ENCODE measurements at places on chromosomes 2 and 18.

- no peak for DNase-seq
These were observed 49.3 kb downstream of the COL6A3 start for GRCh38 chr2:237364655-237365054.

DNA sequence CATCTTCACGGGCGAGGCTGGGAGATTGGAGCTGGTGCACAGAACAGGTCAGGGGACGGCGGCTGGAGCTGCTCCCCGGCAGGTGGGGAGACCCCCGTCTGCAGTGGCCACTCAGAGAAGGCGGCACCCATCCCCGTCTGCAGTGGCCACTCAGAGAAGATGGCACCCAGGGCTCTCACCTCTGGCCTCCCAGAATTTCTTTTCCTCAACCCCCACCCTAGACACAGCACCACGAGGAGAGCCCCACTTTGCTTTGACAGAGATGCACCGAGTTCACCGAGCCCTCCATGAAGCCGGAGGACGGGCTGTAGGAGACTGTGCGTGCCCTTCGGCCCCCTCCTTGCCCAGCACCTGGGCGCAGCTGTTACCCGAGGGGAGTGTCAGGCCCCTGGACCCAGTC, 201.6 kb upstream of the SALL3 start:
- DNase-seq, result no peak

DNA sequence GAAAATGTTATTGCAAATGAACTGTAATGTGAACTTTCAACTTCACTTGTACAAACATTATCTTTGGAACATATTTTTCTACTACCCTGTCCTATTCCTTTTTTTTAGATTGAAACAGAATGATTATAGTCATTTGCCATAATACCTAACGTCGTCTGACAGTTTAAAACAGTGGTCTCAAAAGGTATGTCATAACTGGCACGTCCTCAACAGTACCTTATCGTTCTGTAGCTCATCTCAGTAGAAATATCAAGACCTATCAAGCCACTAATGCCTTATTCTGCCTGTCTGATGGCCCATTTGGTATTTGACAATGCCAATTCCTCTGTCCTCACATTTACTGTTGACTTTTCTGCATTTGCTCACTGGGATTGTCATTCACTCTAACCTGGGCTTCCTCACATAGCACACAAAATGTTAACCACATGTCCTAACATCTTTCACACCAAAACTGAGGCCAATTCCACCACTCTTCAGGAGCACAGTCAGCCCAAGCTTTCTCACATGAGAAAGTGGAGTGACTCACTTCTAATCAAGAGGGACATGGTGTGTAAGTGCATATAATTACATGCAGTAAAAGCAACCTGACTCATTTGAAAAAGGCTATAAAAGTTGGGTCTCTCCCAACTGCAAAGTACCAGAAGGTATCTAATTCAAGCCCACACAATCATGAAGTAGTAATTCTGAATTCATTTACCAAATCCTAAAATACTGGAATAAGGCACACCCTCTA, 34.8 kb downstream of the DNER start:
- no peak for DNase-seq

DNA sequence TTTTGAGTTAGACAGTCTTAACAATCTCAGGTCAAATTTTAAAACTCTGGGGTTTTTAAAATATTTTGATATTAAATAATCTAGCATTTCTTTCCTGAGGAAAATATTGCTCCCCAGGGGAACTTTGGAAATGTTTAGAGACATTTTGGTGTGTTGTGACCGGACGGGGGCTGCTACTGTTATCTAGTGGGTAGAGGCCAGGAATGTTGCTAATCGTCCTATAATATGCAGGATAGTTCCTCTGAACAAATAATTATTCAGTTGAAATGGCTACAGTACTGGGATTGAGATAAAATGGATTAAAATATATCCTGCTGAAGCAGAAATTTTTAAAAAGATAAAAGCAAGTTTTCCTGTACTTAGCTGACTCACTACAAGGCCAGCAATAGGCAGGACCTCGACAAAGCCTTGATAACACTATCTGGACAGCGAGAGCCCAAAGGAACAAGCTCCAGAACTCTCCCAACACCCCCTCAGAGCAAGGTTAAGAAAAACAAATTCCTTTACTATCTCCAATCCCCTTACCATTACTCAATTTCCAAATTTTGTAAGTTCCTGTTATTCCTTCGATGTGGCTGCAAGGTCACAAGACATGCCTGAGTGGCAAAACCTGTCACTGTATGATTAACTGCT, 1407.4 kb downstream of the SUCLG1 start:
- DNase-seq, result no peak

- no peak for DNase-seq
These were observed 22.8 kb upstream of the APCDD1 start for GRCh38 chr18:10431680-10432079.

- no peak for DNase-seq
These were observed 271.8 kb downstream of the PID1 start for GRCh38 chr2:228999326-228999725.

GRCh38 chr2:105641389-105641811, 103.3 kb upstream of the NCK2 start:
- DNase-seq, result no peak

GRCh38 chr2:190318931-190319554, 583 bp downstream of the HIBCH start:
- no peak for DNase-seq

- DNase-seq, result no peak
These were observed 475.8 kb downstream of the ZNF804A start for GRCh38 chr2:185074156-185074555.

DNA sequence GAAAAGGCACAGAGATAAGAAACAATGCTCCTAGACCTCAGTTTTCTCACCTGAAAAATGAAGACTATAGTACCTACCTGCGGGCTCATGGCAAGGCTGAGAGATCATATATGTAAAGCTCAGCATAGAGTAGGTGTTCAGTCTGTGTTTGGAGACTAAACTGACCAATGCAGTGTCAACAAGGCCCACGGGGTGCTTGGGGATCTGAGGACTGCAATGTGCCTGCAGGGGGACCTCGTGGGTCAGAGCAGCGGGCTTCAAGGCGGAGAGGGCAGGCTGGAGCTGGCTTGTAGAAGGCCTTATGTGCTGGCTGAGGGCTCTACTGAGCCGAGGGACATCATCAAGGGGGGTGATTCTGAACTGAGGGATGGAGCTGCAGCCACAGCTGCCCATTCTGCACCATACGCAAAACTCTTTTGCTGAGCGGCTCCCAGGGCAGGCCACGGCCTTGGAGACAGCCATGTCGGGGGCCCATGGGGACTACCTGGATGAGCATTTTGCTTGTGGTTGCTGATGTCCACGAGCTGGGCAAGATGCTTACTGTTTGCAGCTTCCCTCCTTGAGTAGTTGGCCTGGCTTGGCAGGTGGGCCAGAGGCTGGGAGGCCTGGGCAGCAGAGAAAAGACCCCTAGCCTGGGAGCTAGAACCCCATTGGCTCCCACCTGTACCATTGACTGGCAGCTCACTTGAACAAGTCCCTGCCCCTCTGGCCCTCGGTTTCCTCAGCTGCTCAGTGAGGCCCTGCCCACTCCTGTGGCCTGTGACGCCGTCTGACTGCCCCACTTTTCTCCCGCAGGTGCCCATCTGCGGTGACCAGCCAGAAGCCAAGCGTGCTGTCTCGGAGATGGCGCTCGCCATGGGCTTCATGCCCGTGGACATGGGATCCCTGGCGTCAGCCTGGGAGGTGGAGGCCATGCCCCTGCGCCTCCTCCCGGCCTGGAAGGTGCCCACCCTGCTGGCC, 23.5 kb downstream of the STEAP3 start:
- no peak for DNase-seq

DNA sequence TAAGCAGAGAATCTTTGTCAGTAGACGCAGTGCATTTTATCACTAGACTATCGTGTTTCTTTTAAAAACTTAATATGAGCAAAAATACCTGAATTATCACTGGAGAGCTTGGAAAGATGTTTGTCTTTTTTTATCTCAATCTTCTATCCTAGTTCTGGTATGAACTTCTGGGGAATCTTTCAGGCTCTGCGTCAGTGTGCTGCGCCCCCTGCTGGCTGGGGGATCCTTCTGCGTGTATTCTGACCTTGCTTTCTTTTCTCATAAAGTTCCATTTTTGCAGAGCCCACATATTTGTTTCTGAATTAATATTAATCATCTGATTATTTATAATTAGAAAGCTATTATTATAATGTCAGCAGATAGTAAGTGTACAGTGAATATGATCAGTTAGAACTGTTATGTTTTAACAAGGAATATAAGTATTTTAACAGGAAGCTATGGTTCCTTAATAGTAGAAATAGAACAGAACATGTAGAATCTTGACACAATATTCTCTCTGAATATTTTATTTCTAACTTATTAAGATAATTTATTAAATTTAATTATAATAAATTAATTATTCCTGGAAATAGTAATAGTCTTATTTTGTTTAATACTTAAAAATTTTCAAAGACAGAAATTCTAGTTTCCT, 945.0 kb upstream of the CRIM1 start:
- DNase-seq, result no peak

GRCh38 chr2:73896362-73897239, 3.8 kb downstream of the ACTG2 start:
- DNase-seq, result no peak

GRCh38 chr18:63775166-63775730, at the start of gene SERPINB7:
Gene SERPINB7 (plus strand): TSS chr18:63775418. CDS start chr18:63782373, 6,955 bp downstream.
- DNase-seq, result no peak

GRCh38 chr18:41936471-41937134, 18.4 kb upstream of the PIK3C3 start:
- no peak for DNase-seq

DNA sequence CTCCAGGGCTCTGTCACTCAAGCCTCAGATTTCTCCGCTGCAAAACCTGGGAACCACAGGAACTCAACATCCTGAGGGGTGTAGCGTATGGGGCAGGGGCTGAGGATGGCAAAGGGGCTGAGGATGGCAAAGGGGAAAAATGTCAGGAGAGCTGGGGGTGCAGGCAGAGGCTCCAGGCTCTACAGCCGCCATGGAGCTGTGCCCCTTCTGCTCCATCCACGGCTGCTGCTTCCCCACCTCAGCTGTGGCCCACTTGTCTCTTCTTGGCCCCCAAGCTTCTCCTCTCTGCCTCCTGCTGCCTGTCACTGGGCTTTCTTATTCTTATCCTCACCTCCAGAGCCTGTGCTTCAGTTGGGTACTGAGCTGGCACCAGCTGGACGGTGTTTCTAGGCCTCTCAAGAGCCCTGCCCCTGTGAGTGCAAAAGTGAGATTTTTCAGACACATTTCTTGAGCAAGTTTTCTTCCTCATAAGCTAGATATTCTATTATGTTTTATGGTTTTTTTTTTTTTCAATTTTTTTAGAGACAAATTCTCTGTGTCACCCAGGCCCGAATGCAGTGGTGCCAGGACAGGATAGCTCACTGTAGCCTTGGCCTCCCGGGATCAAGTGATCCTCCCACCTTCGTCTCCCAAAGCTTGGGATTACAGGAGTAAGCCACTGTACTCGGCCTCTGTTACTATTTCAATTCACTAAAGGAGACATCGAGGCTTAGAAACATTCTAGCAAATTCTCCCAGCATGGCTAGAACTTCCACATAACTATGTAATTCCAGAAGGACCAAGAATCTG, 49.0 kb downstream of the MARCO start:
- no peak for DNase-seq

- no peak for DNase-seq
These were observed 37.6 kb upstream of the TAF1B start for GRCh38 chr2:9805435-9806297.

GRCh38 chr2:8315531-8316165, 366.2 kb upstream of the ID2 start:
- DNase-seq, result peak; percentile 71

- no peak for DNase-seq
These were observed 450.1 kb downstream of the LPIN1 start for GRCh38 chr2:12196495-12196894.

DNA sequence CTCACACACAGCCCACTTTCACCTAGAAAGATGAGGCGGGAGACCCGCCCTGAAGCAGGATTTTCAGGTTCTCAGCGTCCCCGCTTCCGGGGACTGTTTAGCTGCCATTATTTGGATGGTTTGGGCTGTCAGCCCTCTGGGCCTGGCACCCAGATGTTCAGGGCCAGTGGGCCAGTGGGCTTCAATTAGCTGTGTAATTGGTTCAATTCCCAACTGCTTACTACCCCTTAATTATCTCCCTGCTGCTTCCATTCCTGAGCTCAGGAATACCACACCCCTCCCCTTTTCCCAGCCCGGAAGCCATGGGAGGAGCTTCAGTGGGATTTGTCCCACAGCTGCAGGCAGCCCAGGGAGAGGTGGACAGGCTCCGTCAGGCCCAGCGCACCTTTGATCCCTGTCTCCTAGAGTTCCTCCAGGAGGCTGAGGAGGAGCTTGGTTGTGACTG, 114.1 kb upstream of the MYCN start:
- DNase-seq, result no peak

DNA sequence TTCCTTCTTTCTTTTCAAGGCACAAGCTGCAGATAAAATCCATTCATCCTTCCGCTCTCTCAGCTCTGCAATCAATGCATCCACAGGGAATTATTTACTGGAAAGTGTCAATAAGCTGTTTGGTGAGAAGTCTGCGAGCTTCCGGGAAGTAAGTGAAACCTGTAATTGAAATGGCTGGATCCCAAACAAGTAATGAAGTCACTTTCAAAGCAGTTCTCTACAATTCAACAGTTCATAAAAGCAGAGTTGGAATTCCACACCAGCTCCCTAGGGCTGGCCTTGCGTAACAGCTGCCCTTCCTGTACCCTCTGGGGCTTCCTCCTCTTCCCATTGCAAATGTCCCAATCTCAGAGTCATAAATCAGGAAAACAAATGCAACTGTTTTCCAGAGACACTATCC, 9.6 kb downstream of the SERPINB2 start:
- no peak for DNase-seq

- no peak for DNase-seq
These were observed 74.4 kb upstream of the RNU4ATAC start for GRCh38 chr2:121456325-121456724.

GRCh38 chr2:64737547-64737946, 83.8 kb upstream of the SERTAD2 start:
- DNase-seq, result no peak

- DNase-seq, result no peak
These were observed 1682.3 kb upstream of the PIK3C3 start for GRCh38 chr18:40272630-40273231.

GRCh38 chr2:70440621-70441020, 113.0 kb downstream of the TGFA start:
- DNase-seq, result peak; percentile 52

DNA sequence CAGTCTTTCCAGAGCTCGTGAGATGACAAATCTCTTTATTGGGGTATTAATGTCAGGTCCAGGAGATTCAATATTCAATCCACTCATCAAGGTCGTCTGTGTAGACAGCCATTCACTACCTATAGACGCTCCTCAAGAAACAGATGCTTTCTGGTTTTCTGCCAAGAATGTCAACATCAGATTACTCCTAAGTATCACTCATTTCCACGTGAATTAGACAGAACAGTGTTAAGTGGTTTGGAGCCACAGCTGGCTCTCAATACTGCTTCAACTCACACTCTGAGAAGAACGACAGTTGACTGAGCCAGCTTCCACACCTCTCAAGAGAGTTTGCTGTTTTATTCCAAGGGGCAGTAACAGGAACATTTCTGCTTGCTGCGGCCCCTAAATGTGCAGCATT, 113.5 kb upstream of the NEDD4L start:
- no peak for DNase-seq

DNA sequence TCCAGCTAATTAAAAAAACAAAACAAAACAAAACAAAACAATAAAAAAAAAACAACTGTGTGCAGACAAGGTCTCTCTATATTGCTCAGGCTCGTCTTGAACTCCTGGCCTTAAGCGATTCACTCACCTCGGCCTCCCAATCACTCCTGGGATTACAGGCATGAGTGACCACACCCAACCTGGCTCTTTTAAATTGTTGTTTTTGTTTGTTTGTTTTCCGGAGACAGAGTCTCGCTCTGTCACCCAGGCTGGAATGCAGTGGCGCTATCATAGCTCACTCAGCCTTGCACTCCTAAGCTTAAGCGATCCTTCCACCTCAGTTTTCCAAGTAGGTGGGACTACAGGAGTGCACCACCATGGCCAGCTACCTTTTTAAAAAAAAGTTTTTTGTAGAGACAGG, 201.6 kb downstream of the EN1 start:
- DNase-seq, result no peak

All from CD4-positive, alpha-beta T cell (primary cell).